ENCODE measurements at places on chromosomes 2 and 18.
A peak's percentile ranks its signal among the peaks of the same experiment; 100 is the strongest.

DNA sequence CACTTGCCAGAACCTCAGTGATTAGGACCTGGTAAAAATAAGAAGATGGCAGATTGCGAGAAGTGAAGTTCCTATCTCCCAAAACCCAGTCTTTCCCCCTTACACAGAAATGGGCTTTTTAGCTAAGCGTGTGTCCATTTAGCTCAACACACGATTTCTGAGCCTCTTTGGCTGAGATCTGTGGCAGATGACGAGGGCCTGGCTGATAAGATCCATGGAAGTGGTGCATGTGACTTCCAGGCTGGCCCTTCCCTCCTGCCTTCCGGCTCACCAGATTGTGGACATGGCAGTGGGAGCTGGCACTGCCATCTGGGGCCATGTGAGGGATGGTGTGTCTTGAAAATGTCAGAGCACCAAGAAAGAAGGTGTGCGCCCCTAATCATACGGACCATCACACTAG, 41.0 kb upstream of the ZFP36L2 start:
- H3K27ac ChIP-seq: no peak overlapping the region
- H3K36me3 ChIP-seq: peaks cover 11% of the 10 kb centered on the region
- peaks cover 12% of the 10 kb centered on the region for H3K4me1 ChIP-seq
- no peaks in the 10 kb centered on the region for H3K27me3 ChIP-seq

DNA sequence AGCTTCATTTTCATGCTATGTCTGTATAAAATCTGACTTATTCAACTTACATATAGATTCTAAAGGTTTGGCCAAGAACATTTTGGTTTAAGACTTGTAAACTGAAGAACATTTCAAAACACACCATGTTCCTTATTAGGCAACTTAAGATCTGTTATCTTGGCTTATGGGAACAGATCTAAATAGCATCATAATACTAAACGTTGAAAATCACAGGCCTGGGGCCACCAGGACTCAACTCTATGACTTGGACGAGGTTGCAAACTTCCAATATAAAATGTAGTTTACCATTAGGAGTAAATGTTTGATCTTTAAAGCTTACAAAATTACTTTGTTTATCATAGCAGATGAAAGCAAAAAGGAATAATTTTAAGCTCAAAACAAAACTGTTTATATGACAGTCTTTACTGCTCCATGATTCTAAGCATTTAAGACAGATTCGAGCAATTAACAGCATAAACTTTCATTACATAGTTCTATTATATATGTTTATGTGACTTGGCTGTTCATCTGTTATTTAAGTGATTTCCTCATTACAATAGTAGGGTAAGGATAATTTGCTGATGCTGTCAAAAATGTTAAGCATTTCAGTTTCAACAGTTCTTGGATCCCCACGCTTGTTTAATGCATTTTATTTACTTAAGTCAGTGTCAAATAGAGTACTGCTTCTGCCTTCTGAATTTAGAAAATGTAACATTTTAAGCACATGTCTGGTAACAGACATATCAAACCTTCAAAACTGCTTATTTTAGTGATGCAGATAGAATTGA, 8.3 kb downstream of the TCF4 start:
- H3K4me3 ChIP-seq: no peak overlapping the region
- no peaks in the 10 kb centered on the region for H3K36me3 ChIP-seq
- peaks cover 12% of the 10 kb centered on the region for H3K27me3 ChIP-seq
- H3K27ac ChIP-seq: no peak overlapping the region
- no peak for DNase-seq

- no peak overlapping the region for H3K4me3 ChIP-seq
- H3K36me3 ChIP-seq: no peaks in the 10 kb centered on the region
- no peaks in the 10 kb centered on the region for H3K27me3 ChIP-seq
- H3K27ac ChIP-seq: no peak overlapping the region
These were observed 27.1 kb upstream of the TGIF1 start for GRCh38 chr18:3422905-3423304.

GRCh38 chr18:27121108-27121507, 64.0 kb downstream of the CHST9 start:
- H3K4me3 ChIP-seq: no peak overlapping the region
- H3K27me3 ChIP-seq: no peaks in the 10 kb centered on the region
- H3K4me1 ChIP-seq: no peaks in the 10 kb centered on the region
- no peaks in the 10 kb centered on the region for H3K36me3 ChIP-seq
- H3K27ac ChIP-seq: no peak overlapping the region

DNA sequence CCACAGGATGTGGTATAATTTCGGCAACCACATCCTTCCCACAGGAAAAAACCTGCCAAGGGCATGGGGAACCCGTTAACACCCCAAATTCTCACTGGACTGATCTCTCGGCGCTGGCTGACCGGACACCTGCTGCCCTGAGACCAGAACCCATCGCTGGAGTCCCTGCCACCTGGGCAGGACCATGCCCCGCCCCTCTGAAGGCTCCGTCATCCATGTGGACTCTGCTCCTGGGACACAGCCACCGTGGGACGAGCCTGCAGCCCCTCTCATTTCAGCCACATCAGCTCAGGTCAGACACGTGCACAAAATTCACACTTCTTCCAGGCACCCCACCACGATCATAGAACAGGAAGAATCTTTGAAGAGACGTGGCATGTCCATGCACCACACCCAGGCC, 108.2 kb downstream of the ZNF516 start:
- peaks cover 30% of the 10 kb centered on the region for H3K4me1 ChIP-seq
- H3K27me3 ChIP-seq: no peaks in the 10 kb centered on the region
- peaks cover 1% of the 10 kb centered on the region for H3K36me3 ChIP-seq
- DNase-seq: no peak
- no peak overlapping the region for H3K4me3 ChIP-seq
- no peak overlapping the region for H3K27ac ChIP-seq

DNA sequence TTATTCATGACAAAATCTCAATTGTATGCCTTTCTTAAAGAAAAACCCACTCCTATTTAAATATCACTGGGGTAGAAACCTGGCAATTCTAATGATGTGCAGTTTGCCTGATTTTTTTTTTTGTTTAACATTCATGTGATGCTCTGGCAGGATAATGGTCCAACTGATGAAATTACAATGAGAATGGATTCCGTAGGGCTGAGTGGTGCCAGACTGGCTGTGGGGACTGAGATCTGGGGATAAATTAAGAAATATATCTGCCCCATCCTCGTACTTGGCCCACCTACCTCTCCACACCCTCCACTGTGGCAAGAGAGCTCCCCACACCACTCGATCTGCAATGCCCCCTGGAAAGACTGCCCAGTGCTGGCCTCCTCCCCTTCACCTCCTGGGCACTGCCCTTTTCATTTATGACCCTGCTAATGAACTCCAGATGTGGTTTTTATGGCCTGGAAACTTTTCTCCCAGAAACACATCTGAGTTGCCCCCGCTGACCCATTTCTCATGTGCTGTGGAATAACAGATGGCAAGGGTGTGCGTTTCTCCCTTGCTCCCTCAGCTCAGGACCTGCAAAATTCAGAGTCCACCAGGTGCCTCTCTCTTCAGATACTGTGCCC, 33.0 kb upstream of the RPL37A start:
- no peak overlapping the region for H3K27ac ChIP-seq
- no peaks in the 10 kb centered on the region for H3K4me1 ChIP-seq
- H3K4me3 ChIP-seq: no peak overlapping the region
- DNase-seq: no peak
- peaks cover 15% of the 10 kb centered on the region for H3K36me3 ChIP-seq

DNA sequence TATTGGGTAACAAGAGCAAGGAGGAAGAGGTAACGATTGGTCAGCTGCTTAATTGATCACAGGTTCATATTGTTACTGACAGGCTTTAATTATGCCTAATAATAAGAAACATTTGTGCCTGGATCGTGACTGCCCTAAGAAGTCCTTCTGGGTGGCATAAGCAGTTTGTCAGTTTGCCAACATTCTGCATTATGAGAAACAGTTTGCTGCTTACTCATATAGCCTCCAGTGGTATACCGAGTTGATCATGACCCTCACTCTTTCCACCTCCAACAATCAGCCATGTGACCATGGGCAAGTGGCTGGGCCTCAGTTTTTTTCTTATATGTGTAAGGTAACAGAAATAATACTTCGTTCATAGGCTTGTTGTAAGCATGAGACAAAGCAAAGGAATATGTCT, 96.6 kb upstream of the CABLES1 start:
- H3K36me3 ChIP-seq: no peaks in the 10 kb centered on the region
- no peak overlapping the region for H3K27ac ChIP-seq
- H3K4me1 ChIP-seq: peaks cover 5% of the 10 kb centered on the region
- H3K27me3 ChIP-seq: no peaks in the 10 kb centered on the region
- H3K4me3 ChIP-seq: no peak overlapping the region
- no peak for DNase-seq

GRCh38 chr2:216971593-216971992, 111.7 kb upstream of the TNP1 start:
- no peak overlapping the region for H3K4me3 ChIP-seq
- H3K4me1 ChIP-seq: no peaks in the 10 kb centered on the region
- peaks cover 9% of the 10 kb centered on the region for H3K27me3 ChIP-seq
- H3K27ac ChIP-seq: no peak overlapping the region
- no peaks in the 10 kb centered on the region for H3K36me3 ChIP-seq
- DNase-seq: no peak

DNA sequence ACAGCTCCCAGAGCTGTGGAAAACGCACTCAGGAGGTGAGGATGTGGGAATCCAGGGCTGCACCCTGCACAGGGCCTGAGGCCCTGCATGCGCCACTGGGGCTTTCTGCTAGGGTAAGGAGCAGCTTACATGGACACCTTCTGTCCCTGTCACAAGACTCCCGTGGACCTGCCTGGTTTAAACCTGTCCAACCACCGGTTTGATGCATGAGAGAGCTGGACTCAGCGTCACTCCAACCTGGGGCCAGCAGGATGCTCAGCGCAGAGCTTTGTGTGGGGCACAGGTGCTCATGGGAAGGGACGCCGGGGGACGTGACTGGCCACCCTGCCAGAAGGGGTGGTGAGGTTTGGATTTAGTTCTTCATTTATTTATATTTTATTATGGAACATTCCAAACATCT, 24.2 kb downstream of the SNORC start:
- H3K36me3 ChIP-seq: no peaks in the 10 kb centered on the region
- H3K4me1 ChIP-seq: peaks cover 5% of the 10 kb centered on the region

GRCh38 chr2:74503506-74504475, 3.7 kb downstream of the PCGF1 start:
- H3K27me3 ChIP-seq: peaks cover 49% of the 10 kb centered on the region
- no peak for DNase-seq
- peaks cover 34% of the 10 kb centered on the region for H3K36me3 ChIP-seq
- peak overlapping the region; percentile 63 for H3K4me3 ChIP-seq

GRCh38 chr2:23988371-23988770, 21.5 kb upstream of the MFSD2B start:
- H3K36me3 ChIP-seq: no peaks in the 10 kb centered on the region
- H3K27me3 ChIP-seq: no peaks in the 10 kb centered on the region
- no peaks in the 10 kb centered on the region for H3K4me1 ChIP-seq
- H3K27ac ChIP-seq: no peak overlapping the region
- no peak for DNase-seq

DNA sequence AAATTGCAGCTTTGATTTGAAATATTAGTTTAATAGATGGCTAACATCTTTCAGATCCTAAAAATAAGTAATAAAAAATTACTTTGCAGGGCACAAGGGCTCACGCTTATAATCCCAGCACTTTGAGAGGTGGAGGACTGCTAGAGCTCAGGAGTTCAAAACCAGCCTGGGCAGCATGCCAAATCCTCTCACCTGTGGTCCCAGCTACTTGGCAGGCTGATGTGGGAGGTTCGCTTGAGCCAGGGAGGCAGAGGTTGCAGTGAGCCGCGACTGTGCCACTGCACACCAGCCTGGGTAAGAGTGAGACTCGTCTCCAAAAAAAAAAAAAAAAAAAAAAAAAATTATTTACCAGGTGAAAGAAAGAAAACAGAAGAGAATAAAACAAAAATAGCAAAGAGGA, 449.8 kb downstream of the NRXN1 start:
- no peaks in the 10 kb centered on the region for H3K4me1 ChIP-seq
- no peaks in the 10 kb centered on the region for H3K27me3 ChIP-seq
- no peak for DNase-seq
- H3K4me3 ChIP-seq: no peak overlapping the region
- H3K27ac ChIP-seq: no peak overlapping the region

GRCh38 chr2:120401275-120402066, 55.5 kb downstream of the INHBB start:
- DNase-seq: no peak
- H3K27me3 ChIP-seq: peaks cover 3% of the 10 kb centered on the region
- no peak overlapping the region for H3K4me3 ChIP-seq

- no peak for DNase-seq
- no peak overlapping the region for H3K4me3 ChIP-seq
- no peaks in the 10 kb centered on the region for H3K4me1 ChIP-seq
- H3K27ac ChIP-seq: no peak overlapping the region
- H3K36me3 ChIP-seq: no peaks in the 10 kb centered on the region
- peaks cover 5% of the 10 kb centered on the region for H3K27me3 ChIP-seq
These were observed 41.3 kb downstream of the DYSF start for GRCh38 chr2:71494523-71495155.

GRCh38 chr18:58770601-58771000, 94.1 kb upstream of the ZNF532 start:
- H3K27me3 ChIP-seq: peaks cover 28% of the 10 kb centered on the region
- H3K4me3 ChIP-seq: no peak overlapping the region

- no peak overlapping the region for H3K27ac ChIP-seq
- H3K4me1 ChIP-seq: no peaks in the 10 kb centered on the region
- H3K36me3 ChIP-seq: no peaks in the 10 kb centered on the region
- no peak overlapping the region for H3K4me3 ChIP-seq
- DNase-seq: no peak
- peaks cover 5% of the 10 kb centered on the region for H3K27me3 ChIP-seq
These were observed 30.3 kb downstream of the TNS1 start for GRCh38 chr2:217972490-217972889.

GRCh38 chr2:109690457-109690821, 76.3 kb downstream of the SOWAHC start:
- no peak for DNase-seq
- H3K4me1 ChIP-seq: peaks cover 8% of the 10 kb centered on the region
- no peaks in the 10 kb centered on the region for H3K36me3 ChIP-seq
- peaks cover 13% of the 10 kb centered on the region for H3K27me3 ChIP-seq
- no peak overlapping the region for H3K27ac ChIP-seq
- no peak overlapping the region for H3K4me3 ChIP-seq

- no peaks in the 10 kb centered on the region for H3K4me1 ChIP-seq
- no peak for DNase-seq
- H3K4me3 ChIP-seq: no peak overlapping the region
- no peaks in the 10 kb centered on the region for H3K36me3 ChIP-seq
- peaks cover 21% of the 10 kb centered on the region for H3K27me3 ChIP-seq
- H3K27ac ChIP-seq: no peak overlapping the region
These were observed 165.6 kb downstream of the ACOXL start for GRCh38 chr2:110897966-110898365.

DNA sequence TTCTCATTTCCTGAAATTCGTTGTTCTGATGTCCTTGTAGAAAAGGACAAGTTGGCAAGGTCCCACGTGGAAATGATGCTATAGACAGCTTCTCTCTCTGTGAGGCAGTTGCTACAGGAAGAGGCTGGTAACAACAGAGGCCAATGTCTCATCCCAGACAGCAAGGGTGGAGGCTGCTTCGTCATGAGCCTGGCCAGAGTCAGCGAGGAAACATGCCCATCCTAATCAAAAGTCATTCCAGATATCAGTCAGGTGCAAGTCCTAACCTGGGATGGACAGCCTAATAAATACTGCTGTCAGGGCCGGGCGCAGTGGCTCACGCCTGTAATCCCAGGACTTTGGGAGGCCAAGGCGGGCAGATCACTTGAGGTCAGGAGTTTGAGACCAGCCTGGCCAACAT, 6.4 kb upstream of the SMAD7 start:
- no peak overlapping the region for H3K4me3 ChIP-seq
- no peaks in the 10 kb centered on the region for H3K36me3 ChIP-seq
- peaks cover 25% of the 10 kb centered on the region for H3K4me1 ChIP-seq
- DNase-seq: no peak
- H3K27me3 ChIP-seq: no peaks in the 10 kb centered on the region
- H3K27ac ChIP-seq: no peak overlapping the region

GRCh38 chr2:197254776-197255530, 55.6 kb downstream of the ANKRD44 start:
- peak overlapping the region; percentile 75 for H3K4me3 ChIP-seq
- peak; percentile 45 for DNase-seq
- peaks cover 83% of the 10 kb centered on the region for H3K4me1 ChIP-seq
- peak overlapping the region; percentile 96 for H3K27ac ChIP-seq
